Fibroblast of pulmonary artery (primary cell): ENCODE measurements at places on chromosomes 7 and 10.
A peak's percentile ranks its signal among the peaks of the same experiment; 100 is the strongest.

DNA sequence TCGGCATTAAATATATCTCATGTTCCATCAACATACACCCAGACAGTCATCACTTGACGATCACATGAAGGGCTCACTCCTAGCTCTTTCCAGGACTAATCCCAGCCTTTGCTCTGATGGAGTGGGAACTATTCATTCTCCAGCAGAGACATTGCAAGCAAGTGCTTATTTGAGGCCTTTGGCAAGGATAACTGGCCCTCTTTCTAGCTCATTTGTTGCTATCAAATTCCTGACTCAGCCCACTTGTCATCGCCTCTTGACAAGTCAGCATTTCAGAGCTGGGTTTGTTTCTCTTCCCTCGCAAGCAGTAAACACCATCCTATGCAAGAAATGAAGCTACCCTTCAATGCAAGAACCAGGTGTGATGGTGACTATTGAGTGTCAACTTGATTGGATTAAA, 1165.7 kb upstream of the AUTS2 start:
- DNase-seq, result peak; percentile 41

DNA sequence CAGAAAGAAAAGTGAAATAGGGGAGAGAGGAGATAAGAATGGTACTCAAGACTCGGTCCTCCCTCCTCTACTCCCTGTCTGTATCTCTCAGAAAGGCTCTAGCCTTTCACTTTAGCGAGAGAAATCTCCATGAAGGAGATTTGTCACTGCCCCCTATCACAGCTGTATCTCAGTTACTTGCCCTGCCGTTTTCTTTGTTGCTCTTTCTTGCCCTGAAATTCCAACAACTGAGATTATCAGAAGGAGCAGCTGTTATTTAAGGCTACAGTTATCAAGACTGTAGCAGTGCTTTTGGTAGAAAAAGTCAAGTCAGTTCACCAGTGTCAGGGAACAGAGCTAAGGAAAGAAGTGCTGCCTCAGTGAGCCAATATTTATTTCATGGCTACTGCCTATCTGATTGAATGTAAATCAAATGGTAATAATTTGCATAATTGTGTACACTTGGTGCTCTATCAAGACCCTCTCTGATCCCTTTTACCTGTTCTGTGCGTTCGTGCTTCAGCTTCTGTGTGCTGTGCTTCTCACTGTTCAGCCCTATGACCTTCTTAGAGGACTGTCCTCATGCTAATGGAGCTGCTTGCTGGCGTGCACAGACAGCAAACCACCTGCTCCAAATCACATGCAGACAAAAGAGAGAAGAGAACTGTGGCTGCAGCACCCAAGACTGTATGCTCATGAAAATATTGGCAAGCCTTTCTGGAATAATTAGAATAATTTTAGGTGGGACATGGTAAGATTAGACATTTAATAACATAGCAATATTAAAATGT, 180.2 kb upstream of the FAM3C start:
- no peak for DNase-seq

DNA sequence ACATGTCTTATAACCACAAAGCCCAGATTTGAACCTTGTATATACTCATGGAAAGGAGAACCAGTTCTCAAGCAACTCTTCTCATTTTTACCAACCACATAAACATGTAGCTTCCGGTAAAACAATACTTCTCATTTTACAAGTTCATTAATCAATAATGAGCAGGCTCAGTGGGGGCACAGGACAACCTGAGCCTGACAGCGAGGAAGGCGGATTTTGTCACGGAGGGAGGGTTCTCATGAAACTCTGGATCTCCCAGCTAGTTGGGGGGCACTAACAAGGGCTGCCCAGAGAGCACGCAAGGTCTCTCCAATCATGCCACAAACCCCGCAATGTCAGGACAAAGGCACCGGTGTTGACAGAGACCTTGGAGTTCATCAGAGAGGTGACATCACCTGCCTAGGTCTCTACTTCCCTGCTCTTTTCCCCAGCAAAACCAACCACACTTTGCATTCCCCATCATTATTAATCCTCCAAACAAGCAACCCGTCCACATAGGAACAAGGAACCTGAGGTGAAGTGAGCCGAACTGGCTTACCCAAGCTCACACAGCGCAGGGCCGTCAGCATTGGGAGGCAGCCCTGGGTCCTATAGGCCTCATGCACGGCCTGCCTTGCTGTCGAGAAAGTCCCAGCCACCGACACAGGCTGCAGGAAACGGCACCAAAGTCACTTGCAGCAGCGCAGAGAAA, 192.1 kb upstream of the KLF14 start:
- no peak for DNase-seq

GRCh38 chr10:33088990-33089389, 131.0 kb upstream of the ITGB1 start:
- DNase-seq, result no peak

DNA sequence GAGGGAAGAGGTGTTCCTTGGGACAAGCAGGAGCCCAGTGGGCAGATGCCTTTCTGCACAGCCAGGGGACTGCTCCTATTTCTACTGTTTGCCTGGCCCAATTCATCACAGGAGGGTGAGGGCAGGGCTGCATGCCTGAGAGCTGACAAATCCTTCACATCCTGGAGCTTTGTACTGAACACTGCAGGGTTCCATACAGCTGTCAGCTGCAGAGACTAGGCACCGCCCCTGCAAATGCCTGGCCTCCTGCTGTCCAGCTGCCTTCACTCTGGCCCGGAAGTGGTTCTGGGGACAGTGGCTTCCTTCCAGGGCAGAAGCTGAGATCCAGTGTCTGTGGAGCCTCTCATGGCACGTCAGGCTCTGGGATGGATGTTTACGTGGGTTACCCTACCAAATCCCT, 470.7 kb downstream of the DNAJB6 start:
- DNase-seq, result no peak

GRCh38 chr10:31994926-31995325, 61.3 kb downstream of the KIF5B start:
- no peak for DNase-seq

DNA sequence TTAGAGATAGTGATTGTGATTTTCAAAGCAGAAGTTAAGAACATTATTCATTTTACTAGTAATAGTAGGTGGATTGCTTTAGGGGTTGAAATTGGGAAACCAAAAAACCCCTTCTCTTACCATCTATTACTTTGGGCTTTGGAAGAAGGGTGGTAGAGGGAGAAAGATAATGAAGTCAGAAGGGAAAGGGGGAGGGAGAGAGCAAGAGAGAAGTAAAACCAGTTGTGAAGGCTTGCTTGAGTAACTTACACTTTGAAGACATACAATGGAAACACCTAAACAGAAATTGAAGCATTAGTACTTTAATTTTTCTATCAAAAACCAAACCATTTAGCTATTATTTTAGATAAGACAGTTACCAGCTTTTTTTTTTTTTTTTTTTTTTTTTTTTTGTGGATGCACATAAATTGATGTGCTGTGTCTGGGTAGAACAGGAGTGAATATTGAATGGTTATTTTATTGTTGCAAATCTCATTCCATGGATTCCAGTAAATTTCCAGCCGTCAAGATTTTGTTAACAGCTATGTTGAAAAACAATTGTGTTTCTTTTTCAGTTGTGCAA, 5.5 kb downstream of the PRKAR2B start:
- DNase-seq, result no peak

DNA sequence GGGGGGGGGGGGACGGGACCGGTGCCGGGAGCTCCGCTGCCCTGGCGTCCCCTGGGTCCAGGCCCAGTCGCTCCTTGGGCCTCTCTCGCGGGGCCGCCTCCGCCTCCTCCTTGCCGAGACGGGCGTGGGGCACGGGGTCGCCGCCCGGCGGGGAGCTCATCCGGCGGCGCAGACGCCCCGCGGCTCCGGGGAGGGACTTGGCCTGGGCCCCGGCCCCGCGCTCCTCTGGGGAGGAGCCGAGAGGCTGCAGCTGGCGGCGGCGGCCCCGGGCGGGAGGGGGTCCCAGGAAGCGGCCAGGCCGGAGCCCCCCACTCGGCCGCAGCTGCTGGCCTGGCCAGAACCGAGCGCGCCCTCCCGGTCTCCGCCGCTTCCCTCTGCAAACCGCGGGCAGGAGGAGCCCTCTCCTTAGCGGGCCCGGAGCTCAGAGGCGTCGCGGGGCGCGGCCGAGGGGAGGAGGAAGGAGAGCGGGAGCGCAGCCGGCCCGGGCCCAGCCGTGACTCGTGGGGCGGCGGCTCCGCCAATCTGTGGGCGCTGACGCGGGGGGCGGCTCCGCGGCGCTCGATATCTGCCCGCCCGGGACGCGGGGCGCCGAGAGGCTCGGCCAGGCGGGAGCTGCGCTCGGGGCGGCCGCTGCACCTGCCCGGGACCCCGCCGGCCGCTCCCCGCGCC, at the start of gene FAM20C:
Gene FAM20C (plus strand): TSS at position 591 of the 669 bp plus-strand sequence. CDS start 629 bp downstream, outside the sequence.
- peak; percentile 83 for DNase-seq

DNA sequence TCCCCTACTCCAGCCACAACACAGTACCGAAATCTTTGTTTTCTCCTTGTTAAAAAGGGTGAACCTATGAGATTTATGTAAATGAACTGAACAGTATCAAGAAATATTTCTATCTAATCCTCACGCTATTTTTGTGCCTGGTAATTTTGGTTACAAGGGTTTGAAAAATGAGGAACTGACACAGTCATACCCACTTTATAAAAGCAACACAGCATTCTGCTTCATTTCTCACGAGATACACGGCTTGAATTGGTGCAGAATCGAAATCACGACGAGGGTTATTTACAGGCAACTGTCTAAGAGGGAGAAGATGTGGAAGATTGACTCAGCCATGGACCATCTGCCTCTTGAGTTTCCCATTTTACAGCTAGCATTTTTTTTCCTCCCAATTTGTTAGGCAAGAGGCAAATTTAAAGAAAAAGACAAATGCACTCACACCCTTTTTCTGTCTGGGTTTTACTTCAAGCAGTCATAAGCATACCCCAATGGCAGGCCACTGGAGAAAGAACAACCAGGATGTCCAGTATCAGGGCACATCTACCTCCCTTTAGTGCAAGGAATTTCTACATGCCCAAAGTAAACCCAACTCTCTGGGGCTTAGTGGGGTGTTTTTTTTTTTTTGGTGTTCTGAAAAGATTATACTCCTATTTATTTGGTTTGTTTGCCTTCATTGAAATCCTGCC, 108.1 kb downstream of the ITGB8 start:
- no peak for DNase-seq

GRCh38 chr10:104122225-104123107, 495 bp downstream of the SFR1 start:
- no peak for DNase-seq

GRCh38 chr7:17038160-17038782, 156.5 kb upstream of the AGR3 start:
- DNase-seq, result no peak

GRCh38 chr10:33244354-33244967, 90.0 kb downstream of the NRP1 start:
- DNase-seq, result no peak

DNA sequence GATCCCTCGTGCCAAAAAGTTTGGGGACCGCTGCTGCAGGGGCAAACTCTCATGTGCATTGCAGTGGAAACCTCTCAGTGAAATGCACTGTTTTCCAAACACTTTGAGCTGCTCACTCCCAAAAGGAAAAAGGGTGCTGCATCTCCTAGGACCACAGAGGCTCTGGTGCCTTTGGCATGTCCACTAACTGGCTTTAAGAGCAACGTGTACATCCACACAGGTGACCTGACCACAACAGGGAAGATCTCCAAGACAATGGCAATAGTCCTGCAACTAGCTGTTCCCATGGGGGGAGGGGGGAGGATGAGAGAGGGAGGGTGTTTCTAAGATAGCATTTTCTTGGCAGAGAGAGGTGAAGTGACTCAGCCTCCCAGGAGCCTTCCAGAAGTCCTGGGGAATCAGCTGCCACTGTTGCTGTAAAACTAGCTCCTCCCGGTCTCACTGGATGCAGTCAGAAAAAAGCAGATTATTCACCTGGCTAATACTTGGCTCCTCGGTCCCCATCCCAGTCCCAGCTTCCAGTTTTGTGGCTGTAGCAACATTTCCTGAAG, 181.7 kb downstream of the HECW1 start:
- DNase-seq, result peak; percentile 78

GRCh38 chr7:50069613-50070012, 23.4 kb downstream of the ZPBP start:
- peak; percentile 3 for DNase-seq

GRCh38 chr10:26821699-26822570, 38.8 kb downstream of the ABI1 start:
- no peak for DNase-seq

GRCh38 chr7:85172530-85172941, 14.3 kb downstream of the SEMA3D start:
- peak; percentile 89 for DNase-seq
